HTR-8/SVneo (cell line): ENCODE measurements at places on chromosomes 7 and 10.

DNA sequence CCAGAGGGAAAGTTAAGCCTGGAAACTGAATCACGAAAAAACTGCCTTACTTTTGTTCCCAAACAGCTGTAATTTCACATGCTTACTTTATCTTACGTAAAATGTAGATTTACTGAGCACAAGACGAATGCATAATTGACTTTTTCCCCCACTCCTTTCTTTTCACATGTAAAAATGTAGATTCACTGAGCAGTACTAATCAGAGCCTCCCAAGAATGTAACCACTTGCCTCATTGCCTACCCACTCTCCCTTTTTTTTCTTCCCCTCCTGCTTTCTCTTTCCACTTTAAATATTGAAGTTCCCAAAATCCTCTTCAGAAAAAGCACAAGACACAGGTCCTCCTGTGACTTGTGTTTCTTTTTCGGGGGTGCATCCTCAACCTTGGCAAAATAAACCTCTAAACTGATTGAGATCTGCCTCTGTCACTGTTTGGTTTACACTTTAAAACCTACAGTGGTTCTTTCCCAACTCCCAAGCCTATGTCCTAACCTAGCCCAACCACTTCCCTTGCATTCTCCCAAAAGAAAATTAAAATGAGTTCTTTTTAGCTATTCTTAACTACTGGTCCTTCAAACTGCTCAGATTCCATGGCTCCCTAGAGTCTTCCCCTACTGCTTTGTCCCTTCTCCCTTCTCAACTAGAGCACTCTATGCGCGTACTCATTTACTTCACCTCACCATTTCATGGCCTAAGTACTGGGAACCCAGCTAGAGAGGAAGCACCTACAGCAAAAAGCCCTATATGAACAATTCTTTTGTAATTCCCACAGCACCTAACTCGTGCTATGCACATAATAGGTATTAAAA, 236.6 kb upstream of the MKLN1 start:
- DNase-seq = no peak

DNA sequence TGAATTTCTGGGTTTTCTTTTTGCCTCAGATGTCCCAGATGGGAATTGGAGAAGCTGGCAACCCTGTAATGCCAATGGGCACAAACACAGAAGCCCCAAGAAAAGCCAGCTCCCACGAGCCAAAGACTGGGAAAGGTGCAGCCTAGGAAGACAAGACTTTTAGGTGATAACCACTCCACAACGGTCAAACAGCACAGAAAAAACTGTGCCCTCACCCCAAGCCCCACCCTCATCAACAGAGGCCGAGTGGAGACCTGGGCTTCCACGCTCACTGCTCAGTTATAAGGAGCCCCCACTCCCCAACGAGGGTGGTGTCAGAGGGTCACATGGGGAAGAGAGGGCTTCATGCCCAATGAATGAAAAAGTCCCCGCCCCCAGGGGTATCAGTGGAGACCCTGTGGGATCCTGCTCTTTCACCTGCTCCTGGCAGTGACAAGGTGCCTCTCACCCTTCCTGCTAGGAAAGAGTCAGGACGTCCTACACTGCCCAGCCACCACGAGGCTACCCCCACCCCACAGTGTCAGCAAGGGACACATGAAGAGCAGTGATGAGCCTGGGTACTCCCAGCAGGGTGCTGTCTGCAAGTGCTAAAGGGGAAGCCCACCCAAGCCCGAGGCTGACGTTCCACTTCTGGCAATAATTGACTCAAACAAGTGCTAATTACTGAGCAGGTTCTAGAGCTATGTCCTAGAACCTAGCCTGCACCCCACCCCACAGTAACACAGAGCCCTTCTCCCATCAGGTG, 8.3 kb downstream of the TMEM273 start:
- no peak for DNase-seq

DNA sequence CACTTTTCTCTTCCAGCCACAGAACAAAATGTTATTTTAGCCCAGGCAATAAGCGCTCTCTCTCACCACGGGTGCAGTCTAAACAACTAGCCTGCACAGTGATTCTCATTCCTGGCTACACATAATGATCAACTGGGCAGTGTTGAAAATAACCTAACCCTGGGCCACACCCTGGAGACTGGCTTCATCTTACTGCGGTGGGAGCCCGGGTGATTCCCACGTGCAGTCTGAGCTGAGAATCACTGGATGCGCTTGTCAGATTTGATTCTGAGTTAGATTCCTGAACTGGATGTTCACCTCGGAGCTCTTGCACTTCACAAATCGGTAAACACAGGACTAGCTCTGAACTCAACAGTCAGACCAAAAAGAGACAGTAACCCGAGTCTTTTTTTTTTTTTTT, 14.9 kb downstream of the ZC3HAV1 start:
- DNase-seq = no peak

GRCh38 chr10:47418966-47419365, 34.9 kb upstream of the ZNF488 start:
- DNase-seq = no peak

DNA sequence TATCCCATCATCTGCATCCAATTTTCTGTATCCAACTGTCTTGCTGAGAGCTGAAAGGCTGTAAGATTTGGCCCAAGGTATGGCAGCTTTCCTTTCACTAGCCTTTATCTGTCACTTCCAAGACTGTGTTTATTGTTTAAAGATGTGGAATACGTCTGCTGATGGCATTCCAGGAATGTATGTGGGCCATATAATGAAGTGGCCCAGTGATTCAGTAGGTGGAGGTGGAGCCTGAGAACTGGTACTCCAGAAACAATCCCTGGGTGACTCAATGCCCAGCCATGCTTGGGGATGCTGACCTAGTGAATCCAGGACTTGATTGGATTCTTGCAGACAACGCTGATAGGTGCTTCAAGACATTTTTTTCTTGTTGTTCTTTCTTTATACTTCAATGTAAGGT, 13.5 kb downstream of the NEUROD6 start:
- peak; percentile 3 for DNase-seq
